A172 (cell line): ENCODE measurements at places on chromosomes 5 and 9.

DNA sequence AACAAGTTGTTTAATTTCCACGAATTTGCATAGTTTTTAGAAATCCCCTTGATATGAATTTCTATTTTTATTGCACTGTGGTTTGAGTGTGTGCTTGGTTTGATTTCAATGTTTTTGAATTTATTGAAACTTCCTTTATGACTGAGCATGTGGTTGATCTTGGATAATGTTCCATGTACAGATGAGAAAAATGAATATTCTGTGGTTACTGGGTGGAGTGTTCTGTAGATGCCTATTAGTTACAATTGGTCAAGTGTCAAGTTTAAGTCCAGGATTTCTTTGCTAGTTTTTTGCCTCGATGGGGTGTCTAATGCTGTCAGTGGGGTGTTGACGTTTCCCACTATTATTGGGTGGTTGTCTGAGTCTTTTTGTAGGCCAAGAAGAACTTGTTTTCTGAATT lies 319.5 kb upstream of the ACTBL2 start:
- no peak for DNase-seq

DNA sequence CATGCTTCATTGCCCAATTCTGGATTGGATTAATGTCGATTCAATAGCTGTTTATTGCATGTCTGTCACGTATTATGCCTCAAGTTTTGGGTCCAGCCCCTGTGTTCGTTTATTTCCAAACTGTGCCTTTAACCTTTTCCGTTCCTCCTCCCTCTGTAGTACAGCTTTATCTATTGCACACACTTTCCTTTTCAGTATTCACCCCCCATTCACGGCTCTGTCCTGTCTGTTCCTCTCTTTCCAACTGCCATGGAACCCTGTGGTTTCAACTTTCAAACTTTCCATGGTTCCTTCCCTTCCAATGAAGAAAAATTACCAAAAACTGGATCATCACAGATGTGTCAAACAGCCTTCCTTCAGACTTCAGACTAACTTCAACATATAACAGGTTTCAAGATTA lies 17.1 kb downstream of the SMARCA2 start:
- DNase-seq = no peak

GRCh38 chr9:20994486-20994885 lies 37.0 kb downstream of the HACD4 start:
- DNase-seq = no peak

DNA sequence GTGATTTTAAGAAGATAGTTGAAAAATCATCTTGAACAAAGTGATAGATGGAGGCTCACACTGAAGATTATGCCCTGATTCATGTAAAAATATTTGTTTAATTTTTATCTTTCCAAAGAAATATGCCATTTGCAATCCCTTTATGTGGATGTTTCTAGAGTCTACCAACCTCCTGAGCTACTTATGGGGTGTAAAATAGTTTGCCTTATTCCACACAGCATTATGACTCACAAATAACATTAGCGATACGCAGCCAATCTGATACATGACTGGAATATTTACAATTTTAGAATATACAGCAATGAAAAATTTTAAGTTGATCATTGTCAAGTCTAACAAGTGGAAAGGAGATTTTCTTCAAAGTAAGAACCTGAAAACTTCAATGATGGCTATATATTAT lies 327.5 kb downstream of the EDIL3 start:
- DNase-seq = no peak

GRCh38 chr5:78508186-78508765 lies 140.3 kb downstream of the LHFPL2 start:
- no peak for DNase-seq

DNA sequence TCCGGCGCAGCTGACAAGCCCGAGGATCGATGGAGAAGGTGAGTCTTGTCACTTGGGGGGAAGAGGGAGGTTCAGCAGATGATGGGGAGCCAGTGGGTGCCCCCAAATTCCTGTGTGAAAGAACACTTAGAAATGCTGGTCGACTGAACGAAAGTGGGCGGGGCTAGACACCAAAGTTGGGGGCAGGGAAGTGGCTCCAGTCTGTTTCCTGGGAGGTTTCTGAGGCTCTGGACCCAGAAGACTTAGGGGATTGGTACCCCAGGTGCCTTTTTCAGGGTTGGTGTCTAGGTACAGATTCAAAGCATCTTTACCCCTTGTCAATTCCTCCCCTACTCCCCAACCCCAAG lies 278.6 kb downstream of the ZSWIM6 start:
- DNase-seq = no peak

DNA sequence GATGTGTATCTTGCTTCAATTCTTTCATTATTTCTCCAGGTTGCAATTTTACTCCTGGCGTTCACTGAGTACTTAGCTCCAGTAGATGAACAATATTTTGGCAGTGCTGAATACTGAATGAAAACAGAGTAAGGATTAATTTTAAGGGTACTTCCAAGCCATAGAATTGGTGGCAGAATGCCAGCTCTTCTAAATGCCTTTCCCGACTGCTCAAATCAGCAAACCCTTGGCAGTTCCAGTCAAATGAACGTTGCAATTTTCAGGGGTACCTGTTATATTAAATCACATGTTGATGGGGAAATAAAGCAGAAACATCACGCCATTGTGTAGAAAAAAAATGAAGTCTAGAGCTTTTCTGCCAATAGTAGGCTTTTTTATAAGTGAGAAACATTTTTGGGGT lies 282.4 kb upstream of the RPS23 start:
- no peak for DNase-seq

GRCh38 chr9:123509646-123510045 lies 153.6 kb downstream of the CRB2 start:
- DNase-seq = no peak

DNA sequence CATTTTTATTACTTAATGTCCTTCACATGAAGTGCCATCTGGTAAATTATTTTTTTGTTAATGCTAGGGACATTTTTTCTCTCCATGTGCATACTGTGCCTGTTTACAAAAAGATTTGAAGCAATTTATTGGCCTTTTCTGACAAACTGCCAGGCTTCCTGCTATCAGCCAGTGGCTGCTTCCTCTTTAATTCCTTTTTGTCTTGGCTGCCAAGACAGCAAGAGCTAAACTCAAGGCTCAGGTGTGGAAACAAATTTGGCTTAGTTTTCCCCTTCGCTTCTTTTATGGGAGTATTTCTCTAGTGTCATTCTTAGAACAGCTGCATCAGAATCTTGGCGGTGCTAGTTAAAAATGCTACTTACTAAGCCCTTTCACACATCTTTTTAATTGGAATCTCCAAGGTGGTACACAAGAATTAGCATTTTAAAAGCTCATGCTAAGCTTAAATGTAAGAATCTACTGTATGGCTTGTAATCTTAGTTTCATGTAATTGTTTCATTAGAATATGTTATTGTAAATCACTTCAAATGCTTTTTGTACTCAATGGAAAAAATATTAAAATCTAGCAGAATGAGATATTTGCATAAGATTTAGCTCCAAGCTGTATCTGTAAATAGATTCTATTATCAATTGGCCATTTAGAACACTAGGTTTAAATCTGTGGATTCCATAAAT lies 134.2 kb upstream of the RASGRF2 start:
- DNase-seq = no peak

DNA sequence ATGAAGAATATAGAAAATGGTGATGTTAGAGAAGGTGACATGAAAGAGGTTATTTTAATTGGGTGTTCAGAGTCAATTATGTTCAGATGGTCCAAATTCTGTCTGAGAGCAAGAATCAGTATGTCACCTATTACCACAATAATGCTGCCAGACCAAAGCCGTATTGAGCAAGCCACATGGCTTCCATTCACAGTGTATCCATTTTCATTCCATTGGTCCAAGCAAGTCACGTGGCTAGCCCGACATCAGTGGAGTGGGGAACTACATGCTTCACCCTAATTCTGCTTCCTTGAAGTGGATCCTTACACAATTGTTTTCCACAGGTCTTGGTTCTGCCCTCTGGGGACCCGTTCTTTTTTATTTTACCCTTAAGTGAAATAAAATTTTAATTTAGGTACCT lies 413.5 kb downstream of the EBF1 start:
- DNase-seq = no peak

- no peak for DNase-seq
Measured at GRCh38 chr5:40945111-40945510, 35.8 kb downstream of the C7 start.

DNA sequence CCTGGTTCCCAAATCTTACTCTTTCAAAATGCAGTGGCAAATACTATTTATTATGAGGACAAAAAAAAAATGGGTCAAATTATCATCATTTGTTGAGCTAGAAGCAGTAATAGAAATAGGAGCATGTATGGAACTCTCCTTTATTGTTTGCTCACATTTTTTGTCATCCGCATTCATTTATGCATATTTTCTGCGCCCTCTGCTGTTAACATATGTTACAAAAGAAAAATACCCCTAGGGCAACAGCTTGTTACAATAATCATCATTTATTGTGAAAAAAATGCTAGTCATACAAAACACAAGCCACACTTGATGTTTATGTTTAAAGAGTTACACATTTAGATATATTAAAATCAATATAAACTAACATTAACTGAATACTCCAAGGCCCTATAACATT lies 328.2 kb downstream of the TUSC1 start:
- no peak for DNase-seq

GRCh38 chr9:107208121-107208520 lies 75.0 kb upstream of the RAD23B start:
- peak; percentile 70 for DNase-seq

GRCh38 chr9:134057751-134058701 lies 9.8 kb downstream of the BRD3 start:
- DNase-seq = no peak

GRCh38 chr9:108900176-108900575 lies 33.7 kb downstream of the ELP1 start:
- no peak for DNase-seq

DNA sequence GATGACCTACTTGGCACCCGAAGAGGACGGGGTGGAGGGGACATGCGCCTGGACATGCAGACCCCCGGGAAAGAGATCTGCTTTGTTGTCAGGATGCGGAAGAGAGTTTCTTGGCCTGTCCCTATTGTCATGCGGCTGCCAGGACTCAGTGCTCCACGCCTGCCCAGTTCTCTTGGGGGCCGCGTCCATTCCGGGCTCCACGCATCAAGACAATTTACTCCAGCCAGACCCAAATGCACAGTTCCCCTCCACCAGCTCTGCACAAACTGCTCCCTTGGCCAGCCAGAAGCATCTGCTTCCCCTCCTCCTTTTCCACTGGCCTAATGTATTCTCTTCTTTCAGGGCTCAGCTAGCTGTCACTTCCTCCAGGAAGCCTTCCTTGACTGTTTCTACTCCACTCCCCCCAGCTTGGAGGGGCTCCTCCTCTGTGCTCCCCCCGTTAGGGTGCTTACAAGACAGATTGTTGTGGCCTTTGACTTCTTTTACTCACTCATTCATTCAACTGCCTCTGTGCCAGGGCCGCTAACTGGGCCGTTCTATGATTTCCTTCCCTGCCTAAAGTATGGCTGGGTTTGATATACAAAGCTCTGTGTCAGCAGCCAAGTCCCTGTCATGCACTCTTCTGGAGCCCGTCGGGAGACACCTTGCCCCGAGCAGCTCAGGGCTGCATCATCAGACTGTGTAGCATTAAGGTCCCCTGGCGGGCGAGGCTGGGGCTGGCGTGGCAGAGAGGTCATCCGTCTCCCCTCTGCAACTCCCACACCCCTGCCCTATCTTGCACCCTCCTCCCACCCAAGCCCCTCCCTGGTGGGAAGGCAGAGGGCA lies 6.6 kb downstream of the FIBCD1 start:
- DNase-seq = peak; percentile 14
